Stimulated activated CD4-positive, alpha-beta T cell treated with anti-CD3 and anti-CD28 coated beads, Interleukin-1b, Interleukin-23, amount 100 ng/mL, for 1 hour (primary cell): ENCODE measurements at places on chromosomes 16 and 17.

DNA sequence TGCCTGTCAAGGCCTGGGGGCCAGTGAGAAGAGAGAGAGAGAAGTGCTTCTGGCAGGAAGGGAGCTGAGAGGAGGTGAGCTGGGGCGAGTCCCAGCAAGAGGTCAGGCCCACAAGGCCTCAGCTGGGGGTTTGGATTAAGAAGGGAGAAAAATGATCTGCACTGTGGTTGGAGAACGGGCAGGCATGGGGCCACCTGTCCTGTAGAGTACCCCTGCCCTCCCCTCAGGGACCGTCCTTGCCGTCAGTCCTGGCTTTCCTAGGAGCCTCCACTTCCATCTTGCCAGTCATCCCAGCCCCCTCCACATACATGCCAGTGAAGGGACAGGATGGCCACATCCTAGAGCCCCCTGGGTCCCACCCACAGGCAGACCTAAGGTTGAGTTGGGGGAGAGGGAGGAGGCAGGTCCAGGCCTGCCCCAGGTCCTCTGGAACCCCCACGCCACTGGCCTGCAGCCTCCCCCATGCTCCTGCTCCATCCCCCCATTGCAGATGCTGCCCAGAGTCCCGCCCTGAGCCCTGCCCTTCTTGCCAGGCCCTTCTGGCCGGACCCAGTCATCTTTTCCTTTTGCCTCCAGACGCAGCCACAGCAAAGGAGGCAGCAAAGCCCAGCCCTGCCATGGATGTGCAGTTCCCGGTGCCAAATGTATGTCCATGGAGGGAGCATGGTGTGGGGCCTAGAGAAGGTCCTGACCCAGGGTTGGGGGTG, 18.9 kb downstream of the KATNB1 start:
- DNase-seq: no peak

DNA sequence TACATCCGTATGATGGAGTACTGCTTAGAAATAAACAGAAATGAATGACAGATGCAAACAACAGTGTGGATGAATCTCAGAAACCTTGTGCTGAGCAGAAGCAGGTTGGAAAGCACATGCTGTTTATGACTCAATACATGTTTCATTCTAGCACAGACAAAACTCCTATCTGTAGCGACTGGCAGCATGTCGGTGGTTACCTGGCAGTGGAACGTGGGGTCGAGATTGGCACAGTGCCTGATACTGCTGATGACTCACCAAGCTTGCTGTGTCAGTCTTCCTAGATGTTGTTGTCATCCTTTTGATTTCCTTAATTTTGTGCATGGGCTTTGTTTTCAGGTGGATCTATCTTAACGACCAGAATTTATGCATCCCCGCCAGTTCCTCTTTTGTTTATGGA, 62.1 kb downstream of the GAN start:
- DNase-seq: no peak

- DNase-seq: no peak
Observed at GRCh38 chr17:12227547-12227946, 206.9 kb downstream of the MAP2K4 start.

GRCh38 chr17:606508-607250, 108.0 kb downstream of the VPS53 start:
- DNase-seq: no peak

DNA sequence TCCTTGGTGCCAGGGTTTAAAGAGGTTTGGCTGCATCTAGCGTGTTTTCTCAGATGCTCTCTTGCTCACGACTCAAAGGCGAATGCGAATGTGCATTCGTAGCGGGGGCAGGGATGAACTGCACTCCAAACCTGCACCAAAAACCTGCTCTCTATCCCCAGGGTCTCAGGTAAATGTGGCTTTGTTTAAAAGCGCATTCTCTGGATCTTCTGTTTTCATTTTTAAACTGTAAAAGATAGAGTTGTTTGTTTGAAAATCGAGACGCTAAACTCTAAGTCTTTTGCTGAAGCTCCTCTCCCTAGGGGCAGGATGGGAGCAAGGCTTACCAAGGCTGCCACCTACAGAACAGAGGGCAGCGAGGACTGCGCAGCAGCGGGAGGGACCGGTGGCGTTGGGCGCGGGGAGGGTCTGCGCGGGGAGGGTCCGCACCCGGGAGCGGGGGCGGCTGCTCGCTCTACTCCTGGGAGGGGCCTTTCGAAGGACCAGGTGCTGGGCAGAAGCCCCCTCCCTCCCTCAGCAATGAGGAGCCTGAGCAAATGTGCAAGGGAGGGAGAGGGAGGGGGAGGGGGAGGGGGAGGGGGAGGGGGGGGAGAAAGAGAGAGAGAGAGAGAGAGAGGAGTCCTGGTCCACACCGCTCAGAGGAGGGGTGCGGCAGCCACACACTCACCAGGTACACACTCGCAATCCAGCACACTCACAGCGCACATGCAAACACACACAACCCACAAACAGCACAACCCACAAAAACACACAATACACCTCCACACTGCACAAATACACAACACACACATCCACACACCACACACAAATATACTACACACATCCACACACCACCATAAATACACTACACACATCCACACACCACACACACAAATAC, 142.8 kb downstream of the GRIN2A start:
- DNase-seq: no peak

- no peak for DNase-seq
Observed at GRCh38 chr17:5531085-5531418, 44.7 kb downstream of the MIS12 start.

DNA sequence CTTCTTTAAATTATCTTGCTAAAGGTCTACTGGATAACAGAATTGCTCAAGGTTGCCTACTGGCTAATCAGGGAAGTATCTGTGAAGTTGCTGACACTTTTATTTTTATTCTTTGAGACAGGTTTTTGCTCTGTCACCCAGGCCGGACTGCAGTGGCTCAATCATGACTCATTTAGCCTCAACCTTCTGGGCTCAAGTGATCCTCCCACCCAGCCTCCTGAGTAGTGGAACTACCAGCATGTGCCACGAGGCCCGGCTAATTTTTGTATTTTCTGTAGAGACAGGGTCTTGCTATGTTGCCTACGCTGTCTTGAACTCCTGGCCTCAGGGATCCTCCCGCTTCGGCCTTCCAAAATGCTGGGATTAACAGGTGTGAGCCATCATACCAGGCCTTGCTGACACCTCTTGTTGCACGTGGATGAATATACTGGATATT, 43.1 kb downstream of the GLG1 start:
- no peak for DNase-seq

DNA sequence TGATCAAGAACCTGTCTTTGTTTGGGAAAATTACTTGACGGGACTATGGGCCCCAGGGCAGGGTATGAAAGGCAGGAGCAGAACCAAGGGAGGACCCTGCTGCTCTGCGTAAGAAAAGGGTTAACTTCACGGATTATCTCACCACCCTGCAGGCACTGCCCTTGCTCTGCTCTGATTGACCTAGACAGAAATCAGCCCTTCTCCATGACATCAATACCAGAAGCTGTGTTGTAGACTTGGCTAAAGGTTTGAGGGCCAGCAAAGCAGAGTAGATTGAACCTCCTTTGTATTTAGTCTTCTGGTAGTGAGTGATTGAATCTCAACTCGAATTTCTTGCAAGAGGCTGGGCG, 52.9 kb upstream of the ETV4 start:
- no peak for DNase-seq

DNA sequence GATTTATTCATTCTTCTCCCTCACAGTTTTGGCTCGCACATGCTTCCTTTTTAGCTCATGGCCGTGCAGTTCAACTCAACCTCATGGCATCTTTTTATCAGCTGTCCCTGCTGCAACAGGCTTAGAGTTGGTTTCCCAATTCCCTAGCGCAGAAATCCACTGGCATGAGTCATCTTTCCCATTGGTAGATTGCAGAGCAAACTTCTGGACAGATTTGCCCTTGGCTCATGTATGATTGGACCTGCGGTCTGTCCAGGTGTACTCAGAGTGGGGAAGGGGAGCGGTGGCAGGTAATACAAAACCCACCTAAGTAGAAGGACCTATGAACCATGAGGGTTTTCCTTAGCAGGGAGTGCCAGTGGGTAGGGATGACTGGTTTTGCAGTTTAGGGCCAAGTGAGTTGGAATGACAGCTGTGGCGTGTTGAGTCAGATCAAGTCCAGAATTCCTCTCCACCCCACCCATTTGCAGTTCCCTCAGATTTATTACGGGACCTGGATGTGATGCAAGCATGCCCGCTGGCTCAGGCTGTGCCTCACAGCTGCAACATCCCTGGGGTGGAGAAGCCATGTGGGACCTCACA, 584.7 kb downstream of the WWOX start:
- no peak for DNase-seq
